ENCODE measurements at places on chromosomes 5 and 9.

DNA sequence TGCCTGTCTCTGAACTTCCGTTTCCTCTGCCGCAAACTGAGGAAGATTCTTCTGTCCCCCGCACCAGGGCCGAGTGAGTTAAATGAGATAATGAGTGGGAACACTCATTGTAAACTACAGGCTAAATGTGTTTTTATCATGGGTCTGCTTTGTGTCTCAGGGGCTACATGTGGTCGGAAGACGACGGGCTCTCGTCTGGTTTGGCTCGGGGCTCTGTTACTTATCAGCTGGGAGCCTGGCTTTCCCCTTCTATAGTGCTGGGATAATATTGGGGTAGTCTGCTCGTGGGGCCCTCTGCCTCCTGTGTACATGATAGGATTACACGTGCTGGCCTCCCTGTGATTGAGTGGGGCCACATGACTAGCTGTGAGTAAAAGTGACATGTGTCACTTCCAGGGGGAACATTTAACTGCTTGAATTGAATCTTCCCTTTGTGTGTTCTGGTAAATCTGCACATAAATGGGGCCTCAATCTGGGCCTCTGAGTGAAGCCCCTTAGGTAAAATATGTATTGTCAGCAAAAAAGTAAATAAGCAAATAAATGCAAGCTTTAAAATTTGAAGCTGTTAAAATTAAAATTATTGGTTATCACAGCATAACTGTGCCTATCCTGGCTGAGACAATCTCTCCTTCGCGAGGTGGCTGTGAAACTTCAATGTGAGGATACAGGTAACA lies 86.9 kb upstream of the SH3PXD2B start:
- no peak for DNase-seq

DNA sequence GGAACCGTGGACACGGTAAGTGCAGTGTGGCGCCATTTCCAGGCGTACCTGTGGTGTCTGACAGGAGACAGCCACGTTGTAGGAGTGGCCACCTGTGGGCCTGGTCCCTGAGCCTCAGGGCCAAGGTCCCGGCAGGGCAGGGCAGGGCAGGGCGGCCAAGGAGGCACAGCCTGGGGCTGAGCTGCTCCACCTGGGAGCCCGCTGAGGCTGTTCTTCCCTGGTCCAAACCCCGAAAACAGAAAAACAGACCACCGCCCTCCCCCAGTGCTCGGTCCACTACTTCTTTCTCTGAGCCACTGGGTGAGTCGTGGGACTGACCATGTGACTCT lies 8.6 kb downstream of the PMPCA start:
- no peak for DNase-seq

GRCh38 chr9:19804431-19804830 lies 15.6 kb upstream of the SLC24A2 start:
- DNase-seq = no peak

DNA sequence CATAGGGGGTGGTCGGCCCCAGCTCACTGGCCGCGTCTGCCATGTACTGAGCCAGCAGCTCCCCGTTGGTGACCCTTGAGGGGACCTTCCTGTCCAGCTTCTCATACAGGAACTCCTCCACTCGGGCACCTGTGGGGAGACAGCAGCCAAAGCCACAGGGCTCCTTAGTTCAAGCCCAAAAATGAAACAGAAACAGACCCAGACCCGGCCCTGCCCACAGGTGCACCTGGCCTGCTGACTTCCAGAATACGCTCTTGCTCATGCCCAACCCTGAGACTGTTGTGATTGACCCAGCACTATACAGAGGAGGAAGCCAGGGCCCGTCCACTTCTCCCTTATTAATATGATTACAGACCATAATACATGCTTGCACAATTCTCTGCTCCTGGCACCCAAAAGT lies 7.0 kb downstream of the SH3GLB2 start:
- DNase-seq = no peak

DNA sequence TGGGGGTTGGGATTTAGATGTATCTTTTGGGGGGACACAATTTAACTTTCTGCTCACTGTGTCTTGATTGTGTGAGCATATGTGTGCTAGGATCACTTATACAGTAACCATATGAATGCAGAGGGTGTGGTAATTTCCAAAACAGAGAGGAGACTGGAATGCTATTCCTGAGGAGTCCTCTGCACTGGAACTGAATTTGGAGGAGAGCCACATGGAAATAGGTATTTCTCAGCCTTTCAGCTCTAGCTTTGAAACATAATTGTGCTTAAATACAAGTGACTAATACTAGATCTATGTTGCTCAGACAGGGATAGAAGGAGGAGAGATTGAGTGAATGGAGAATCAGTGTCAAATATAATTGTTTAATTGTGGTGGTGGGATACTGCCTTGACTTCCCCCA lies 45.5 kb downstream of the FOCAD start:
- no peak for DNase-seq

- DNase-seq = no peak
These were observed 60.6 kb downstream of the HSD17B3 start for GRCh38 chr9:96241391-96241809.

GRCh38 chr5:123868267-123868666 lies 356.3 kb downstream of the CSNK1G3 start:
- no peak for DNase-seq

DNA sequence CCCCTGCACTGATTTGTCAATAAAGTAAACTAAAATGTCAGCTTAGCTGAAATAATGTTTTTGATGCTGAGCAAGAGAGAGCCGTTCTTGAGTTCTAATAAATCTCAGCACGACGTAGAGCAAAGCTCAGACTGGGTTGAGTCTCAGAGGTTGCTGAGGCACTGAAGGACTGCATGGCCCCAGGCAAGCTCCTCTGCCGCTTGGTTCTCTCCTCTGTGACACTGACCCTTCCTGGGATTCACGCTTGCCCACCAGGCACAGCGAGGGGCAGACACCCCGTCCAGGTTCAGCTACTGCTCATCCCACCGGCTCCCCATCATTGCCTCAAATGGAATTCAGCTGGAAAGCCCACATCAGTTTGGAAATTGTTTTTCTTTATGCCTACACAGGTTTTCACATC lies 129.8 kb downstream of the IRX2 start:
- DNase-seq = no peak

GRCh38 chr5:151259931-151260330 lies 6.9 kb downstream of the GM2A start:
- DNase-seq = no peak
